ENCODE measurements at places on chromosomes 6 and 20.

DNA sequence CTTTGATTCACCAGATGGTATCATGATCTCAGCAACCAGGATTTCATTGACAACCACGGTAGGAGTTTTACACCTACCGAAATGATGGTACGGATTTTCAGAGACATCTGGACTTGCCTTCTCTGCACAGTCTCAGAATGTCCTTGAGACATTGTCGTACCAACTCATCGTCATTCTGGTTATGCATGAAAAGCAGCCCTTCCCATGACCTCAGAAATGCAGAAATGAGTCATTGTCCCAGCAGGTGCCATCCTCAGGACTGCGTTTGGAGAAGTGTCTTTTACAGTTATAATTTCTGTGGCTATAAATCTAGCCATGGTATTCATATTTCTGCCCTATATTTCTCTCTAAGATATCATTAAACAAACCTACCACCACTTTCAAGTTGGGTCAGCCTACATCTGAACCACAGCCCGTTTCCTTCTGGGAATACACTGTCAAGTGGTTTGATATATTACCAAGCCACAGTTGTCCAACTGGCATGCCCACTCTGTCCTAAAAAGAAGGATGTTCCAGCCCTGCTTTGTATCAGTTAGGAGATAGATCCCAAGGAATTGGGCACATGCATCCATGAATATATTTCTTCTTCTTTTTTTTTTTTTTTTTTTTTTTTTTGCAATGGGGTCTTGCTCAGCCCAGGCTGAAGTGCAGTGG lies 7.5 kb upstream of the BFSP1 start:
- DNase-seq = no peak

- DNase-seq = no peak
Measured at GRCh38 chr6:85679445-85680123, 36.9 kb upstream of the SYNCRIP start.

GRCh38 chr6:39365281-39366074 lies 43.0 kb upstream of the KCNK16 start:
- DNase-seq = no peak

DNA sequence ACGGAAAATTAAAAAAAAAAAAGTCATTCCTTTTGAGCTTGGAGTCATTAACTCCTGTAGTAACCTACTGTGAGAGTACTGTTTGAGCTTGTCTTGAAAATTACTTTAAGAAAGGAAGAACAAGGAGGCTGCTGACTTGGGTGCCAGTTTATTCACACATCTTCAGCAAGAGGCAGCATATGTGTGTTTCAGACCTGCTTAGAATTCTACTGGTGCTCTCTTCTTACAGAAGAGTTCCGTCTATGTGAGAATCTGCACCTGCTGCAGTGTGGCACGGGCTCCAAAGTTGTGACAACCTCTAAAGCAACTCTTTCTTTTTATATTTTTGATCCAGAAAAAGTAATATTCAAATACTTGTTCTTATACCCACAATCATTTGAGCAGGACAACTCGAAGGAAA lies 117.4 kb upstream of the SOX4 start:
- no peak for DNase-seq

GRCh38 chr20:16974855-16975162 lies 226.7 kb downstream of the OTOR start:
- no peak for DNase-seq

GRCh38 chr6:146578054-146578453 lies 20.7 kb upstream of the ADGB start:
- DNase-seq = no peak

- no peak for DNase-seq
Measured at GRCh38 chr6:48471326-48471725, 360.3 kb upstream of the PTCHD4 start.

DNA sequence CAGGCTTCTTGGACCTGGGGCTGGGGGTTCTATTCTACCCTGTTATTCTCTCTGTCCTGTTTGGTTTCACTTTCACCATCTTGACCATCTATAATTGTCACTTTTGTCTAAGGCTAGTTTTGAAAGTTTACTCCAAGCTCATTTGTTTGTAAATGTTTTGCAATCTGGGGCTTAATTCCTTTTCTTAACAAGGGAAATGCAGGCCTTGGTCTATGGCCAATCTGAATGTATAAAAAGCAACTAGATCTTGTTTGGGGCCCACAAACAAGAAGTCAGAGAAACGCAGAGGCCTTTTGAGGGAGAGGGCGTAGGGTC lies 86.3 kb upstream of the PREP start:
- no peak for DNase-seq

DNA sequence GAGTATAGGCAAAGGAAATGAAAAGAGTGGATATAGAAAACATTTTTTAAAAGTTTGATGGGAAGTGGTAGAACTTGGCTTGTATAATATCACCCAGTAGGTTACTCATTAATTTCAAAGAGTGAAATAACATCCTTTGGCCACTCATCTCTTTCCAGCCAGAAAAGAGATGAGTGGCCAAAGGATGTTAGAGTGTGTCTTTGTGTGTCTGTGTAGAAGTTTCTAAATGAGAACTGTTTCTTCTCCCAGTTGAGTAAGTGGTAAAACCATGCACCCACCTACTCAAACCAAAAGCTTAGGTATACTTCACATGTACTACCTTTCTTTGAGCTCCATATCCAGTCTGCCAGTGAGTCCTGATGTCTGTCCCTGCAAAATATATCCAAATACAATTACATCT lies 47.7 kb upstream of the TMEM244 start:
- no peak for DNase-seq

DNA sequence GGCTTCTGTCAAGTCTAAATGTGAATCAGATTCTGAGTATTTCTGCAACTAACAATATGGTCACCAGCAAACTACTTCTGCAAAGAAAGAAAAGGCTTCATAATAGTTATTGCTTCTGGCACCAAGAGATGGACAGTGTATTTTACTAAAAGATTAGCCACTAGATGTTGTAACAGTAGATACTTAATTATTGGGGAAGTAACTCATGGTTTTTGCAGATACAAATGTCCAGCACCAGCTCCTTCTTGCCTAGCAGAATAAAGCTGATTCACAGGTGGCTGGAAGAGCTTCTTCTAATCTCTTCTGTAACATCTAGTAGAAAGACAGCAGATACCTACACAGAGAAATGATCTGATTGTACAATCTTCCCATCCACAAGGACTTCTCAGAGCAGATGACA lies 21.2 kb downstream of the ATXN1 start:
- no peak for DNase-seq

DNA sequence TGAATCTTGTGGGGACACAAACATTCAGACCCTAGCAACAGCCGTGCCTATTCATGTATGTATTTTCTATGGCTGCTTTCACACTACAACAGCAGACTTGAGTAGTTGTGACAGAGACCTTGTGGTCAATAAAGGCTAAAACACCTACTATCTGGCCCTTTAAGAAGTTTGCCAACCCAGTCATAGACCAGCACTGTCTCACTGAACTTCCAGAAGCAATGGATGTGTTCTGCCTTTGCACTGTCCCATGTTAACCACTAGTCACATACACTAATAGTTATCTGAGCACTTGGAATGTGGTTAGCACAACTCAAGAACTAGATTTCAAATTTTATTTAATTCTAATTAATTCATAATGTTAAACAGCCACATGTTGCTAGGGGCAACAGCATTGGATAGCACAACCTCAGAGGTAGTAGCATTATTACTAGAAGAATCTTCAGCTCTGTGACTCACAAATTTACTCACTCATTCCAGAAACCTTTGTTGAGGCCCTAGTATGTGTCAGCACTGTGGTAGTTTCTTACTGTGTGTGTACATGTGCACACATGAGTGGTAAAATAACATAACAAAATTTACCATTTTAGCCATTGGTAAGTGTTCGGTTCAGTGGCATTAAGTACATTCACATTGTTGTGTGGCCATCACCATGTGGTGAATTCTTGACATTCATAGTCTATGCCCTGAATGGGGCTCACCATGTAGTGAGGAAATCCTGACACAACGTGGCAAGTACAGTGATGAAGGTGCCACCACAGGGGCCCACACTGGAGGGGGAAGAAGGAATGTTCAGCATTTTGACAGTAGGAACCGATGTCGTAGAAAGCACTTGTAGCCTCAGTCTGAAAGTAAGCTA lies 107.3 kb downstream of the CEP57L1 start:
- no peak for DNase-seq

DNA sequence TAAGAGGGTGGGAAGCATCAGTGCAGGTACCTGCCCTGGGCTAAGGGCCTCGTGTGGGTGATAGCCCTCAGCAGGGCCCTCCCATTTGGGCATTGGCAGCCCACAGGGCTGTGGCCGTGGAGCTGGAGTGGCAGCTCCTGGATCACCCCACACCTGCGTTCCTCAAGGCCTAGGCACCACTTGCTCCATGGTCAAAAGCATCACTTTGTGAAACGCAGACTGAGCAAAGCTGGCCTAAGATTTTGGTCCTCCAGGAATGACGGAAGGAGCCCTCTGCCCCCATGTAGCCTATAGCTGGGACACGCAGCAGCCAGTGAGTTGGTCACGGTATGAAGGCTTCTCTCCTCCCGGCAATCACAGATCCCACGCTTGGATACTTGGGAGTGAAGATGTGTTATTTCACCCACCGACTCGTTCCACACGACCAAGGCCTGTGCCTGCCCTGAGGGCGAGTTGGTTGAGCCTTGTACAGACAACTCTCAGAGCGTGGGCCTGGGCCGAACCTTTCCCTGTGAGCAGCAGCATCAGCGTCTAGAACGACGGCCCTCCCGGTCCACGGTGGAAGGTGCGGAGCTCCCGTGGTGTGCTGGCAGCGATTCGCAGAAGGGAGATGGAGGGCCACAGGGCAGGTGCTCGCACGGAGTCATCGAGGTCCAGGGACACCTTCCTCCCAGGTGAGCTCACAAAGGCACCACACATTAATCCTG lies 39.7 kb downstream of the THBS2 start:
- DNase-seq = no peak

- DNase-seq = no peak
Measured at GRCh38 chr20:46893877-46894578, 615 bp upstream of the EYA2 start.

DNA sequence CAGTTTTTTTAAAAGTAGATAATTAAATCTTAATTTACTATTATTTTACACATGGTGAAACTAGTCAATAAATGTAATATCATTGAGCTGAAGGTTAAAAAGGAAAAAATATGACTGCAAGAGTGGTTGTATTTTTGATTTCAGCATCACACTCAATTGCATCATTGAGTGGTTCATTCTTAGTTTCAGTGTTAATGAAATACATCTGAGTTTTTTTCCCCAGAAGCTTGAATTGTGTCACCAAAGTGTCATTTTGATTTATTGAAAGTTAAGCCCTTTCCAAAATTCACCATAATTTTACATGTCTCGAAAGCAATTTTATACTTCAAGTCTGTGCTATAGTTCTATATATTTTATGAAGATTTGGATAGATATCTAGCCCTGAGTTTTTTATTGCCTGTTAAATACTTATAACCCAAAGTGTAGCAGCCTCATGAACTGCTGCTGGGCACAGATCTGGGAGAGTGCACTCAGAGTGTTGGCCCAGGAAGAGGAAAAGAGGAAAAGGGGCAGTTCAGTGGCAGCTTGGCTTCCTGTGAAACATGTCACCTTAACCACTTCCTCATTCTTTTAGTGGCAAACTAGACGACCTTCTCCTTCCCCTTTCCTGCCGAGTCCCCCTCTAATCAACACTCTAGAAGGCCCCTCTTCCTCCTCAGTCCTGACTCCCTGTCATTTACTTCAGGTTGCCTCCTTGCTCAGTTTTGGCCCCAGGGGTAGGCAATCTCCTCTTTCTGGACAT lies 140.7 kb downstream of the ESR1 start:
- DNase-seq = no peak

DNA sequence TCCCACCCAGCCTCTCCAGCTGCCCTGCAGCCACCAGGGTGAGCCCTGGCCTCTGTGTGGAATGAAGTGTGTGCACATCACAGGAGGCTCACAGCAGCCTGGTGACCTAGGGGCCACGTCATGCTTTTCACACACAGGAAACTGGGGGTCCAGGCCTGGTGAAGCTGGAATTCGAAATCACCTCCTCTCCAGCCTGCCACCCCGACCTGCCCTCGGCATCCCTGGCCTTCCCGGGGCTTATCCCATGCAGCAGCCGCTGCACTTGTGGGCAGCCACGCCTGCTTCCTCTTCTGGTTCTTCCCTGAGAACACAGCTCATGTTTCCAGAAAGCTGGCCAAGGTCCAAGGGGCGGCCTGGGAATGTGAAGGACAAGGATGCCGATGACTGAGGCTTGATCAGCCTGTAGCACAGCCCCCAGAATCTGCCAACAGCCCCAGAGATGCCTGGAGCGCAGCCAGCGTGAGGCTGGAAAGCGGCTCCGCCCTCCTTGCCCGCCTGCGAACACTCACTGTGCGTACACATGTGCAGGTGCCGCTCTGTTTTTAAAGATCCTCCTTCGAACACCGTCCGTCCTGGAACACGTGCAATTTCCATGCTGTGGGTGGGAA lies 4.2 kb upstream of the NTSR1 start:
- no peak for DNase-seq

- DNase-seq = no peak
Measured at GRCh38 chr6:80329496-80329895, 223.0 kb downstream of the BCKDHB start.

- no peak for DNase-seq
Measured at GRCh38 chr6:112457886-112458285, 110.8 kb downstream of the RFPL4B start.

GRCh38 chr20:710780-711450 lies 35.3 kb upstream of the SCRT2 start:
- DNase-seq = no peak

GRCh38 chr6:98041921-98042320 lies 758.9 kb upstream of the MMS22L start:
- no peak for DNase-seq

DNA sequence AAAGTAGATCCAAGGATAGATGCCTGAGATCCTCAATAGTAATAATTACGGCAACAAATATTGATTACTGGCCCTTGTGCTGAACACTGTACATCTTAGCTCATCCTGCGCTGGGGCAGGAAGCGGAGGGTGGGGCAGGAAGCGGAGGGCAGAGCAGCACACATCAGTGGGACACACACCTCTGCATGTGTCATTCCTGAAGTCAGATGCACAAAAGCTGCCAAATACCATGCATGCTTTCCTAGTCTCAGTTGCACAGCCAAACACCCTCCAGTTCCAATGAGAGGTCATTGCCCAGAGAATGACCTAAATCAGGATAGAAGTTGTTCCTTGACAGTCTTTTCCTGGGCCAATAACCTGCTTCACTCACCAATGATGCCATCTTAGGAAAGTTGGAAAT lies 74.4 kb upstream of the FOXC1 start:
- peak; percentile 17 for DNase-seq

DNA sequence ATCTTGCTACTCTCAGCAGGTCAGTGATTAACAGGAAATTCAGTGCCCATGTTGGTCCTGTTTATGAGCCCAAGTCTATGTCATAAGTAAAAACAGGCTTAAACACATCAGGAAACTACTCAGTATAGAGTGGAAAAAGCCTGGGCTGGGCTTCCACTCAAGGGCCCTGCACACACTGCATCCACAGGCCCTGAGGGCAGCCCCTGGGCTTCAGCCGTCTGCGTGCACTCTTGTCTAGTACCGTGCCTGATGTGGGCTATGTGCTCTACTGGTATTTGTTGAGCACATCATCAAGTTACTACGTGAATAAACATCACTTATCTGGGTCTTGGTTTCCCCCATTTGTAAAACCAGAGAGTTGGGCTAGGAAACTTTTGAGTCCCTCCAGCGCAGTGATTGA lies 135.2 kb downstream of the PACRG start:
- no peak for DNase-seq

GRCh38 chr20:47174456-47175243 lies 181.8 kb downstream of the ZMYND8 start:
- no peak for DNase-seq

- DNase-seq = no peak
Measured at GRCh38 chr20:12414446-12415274, 497.0 kb downstream of the BTBD3 start.

Measured in stimulated activated CD4-positive, alpha-beta T cell treated with anti-CD3 and anti-CD28 coated beads, Interleukin-1b, Interleukin-23, amount 100 ng/mL, for 24 hours (primary cell).